ENCODE measurements at places on chromosomes 7 and 10.

DNA sequence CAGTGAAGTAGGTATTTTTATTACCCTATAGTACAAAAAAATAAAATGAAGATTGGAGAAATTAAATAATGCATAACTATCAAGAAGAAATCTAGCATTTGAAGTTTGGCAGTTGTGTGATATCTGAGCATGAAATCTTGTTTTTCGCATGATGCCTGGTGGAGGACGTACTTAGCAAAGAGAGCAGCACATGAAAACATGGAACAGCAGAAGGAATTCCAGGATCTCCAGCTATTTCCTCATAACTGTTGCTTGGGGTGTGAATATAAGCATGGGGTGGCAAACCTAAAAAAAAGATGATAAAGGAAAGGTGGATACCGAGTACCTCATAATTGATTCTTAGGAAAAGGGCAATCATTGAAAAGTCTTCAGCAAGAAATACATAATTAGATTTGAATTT is 174.3 kb upstream of the FAM3C start:
- no peak for DNase-seq

DNA sequence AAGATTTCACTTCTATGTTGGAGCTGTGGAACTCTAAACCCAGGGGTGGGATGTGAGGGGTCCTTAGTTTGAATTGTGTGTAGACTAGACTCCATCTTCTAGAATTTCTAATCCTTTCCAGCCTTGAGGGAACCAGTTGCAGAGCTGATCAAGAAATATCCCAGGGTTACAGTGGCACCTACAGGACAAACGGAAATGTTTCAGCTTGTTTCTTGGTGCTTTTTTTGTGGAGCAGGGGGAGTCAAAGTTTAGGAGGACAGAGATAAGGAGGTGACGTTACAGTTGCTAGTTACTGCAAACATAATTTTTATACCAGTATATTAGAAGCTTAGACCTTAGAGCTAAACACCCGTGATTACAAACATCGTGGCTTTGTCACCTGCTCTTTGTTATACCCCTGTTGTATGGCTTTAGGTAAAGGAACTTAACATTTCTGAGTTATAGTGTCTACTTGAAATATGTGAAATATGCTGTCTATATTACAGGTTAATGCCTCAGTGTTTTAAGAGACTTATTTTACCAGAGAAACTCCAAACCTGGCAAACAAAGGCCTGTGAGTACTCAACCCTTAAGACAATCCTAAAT is 84.5 kb upstream of the DYNC1I1 start:
- peak; percentile 56 for DNase-seq

DNA sequence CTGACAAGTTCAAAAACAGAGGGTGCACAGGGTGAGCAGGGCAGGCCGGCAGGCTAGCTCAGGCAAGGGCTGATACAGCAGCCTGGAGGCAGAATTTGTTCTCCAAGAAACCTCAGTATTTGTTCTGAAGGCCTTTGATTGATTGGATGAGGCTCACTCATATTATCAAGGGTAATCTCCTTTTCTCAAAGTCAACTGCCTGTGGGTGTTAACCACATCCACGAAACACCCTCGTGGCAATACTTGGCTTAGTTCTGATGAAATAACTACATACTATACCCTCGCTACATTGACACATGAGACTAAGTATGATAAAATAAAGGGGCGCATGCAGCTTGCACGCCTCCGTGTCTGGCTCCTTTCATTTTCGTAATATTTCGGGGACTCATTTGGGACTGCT is 4.4 kb upstream of the PPP2R2D start:
- DNase-seq = no peak

DNA sequence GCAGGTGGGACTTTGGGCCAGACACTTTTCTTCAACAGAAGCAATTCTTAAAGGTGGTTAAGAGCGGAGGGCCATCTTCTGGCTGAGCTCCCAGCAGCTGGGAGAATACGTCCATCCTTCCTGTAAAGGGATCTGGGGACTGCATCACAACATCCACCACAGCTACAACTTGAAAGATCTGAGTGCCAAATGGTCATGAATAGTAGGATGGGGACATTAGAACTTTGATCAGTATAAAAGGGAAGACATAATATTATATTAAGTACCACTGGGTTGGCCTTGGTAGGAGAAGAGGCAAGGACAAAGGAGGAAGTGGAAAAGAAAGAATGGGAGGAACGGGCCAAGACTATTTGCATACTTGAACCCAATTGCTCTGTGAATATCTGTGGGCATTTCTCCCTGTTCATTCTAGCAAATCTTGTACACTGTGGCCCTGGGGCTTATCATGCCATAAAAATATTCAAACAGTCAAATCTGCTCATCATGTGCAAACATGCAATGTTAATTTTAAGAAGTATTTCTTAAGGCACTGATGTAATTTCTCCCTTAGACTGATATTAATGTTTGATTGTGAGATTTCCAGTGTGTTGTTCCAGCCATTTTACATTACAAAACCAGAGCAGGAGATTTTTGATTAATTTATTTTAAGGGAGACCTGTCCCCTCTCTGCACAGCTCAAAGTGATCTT is 65.5 kb upstream of the CREB5 start:
- DNase-seq = no peak

GRCh38 chr7:46357290-46357689 is 436.2 kb upstream of the IGFBP3 start:
- DNase-seq = no peak

DNA sequence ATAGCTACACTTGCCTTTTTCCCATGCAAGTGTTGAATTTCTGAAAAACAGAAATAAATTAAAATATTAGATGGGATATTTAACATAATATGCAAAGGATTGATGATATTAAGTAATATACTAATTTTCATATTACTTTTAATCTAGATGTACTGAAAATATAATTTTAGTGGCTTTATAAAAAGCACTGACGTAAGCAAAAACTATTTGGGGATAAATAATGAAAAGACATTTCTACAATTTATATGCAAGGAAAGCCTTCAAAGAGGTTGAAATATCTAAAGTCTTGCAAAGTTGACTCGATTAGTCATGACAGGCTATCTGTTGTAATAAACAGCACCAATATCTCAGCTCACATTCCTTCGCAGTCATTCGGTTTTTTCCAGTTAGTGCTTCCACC is 94.9 kb upstream of the ABCB5 start:
- DNase-seq = no peak

DNA sequence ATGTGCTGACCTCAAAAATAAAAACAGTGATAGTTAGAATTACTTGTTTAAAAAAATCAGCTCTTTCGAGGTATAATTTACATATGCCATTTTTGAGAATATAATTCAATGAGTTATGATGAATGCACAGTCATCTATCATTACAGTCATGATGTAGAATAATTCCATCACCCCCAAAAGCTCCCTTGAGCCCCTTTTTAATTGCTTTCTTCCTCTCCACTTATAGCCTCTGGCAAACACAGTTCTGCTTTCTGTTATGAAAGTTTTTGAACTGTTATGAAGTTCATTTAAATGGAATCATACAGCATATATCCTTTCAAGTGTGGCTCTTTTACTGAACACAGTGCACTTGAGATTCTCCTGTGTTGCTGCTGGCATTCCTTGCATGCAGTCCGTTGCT is 41.4 kb downstream of the PRTFDC1 start:
- DNase-seq = no peak

- DNase-seq = no peak
These were observed 6.0 kb upstream of the CCZ1 start for GRCh38 chr7:5892498-5892897.

DNA sequence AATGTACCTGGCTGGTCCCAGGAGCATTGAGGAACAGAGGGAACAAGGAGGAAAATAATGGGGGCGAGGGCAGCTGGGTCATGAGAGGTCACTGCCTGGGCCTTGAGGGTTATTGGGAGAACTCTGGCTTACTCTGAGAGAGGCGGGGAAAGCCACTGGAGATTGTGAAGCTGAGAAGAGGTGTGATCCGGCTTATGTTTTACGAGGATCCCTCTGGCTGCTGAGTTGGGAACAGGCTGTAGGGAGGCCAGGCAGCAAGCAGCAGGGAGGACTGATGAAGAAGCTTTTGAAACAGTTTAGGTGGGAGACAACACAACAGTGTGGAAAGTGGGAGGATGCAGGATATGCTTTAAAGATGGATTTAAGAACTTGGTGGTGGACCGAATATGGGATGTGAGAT is 87.3 kb downstream of the FANK1 start:
- no peak for DNase-seq

GRCh38 chr10:68506411-68506810 is 20.9 kb downstream of the SLC25A16 start:
- DNase-seq = no peak

DNA sequence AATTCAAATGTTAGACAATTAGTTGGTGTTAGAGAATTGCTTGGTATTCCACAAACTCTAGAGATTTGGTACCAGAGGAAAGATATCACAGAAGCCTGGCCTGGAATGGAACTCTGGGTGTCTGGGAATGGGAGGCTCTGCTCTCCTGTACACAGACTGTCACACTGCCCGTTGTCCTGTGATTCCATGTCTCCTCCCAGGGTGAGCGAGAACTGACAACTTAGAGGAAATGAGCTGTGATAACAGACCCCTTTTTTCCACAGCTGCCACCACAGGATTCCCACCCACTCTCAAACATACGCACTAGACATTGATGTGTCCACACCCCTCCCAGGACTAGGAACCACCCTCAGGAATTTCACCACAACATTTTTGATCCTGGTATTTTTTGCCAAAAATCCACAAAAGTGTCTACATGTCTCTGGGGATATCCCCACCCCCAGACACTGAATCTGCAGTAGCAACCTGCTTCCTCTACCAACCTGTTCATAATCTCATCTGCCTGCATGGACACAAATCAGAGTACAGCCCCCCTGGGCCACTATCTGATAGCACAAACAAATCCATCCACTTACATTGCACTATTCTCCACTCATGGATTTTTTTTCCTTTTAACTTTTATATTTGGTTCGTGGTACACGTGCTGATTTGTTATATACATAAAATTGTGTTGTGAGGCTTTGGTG is 4.7 kb downstream of the ZNF273 start:
- DNase-seq = no peak

GRCh38 chr7:102320181-102320580 is 33.5 kb downstream of the SH2B2 start:
- no peak for DNase-seq

DNA sequence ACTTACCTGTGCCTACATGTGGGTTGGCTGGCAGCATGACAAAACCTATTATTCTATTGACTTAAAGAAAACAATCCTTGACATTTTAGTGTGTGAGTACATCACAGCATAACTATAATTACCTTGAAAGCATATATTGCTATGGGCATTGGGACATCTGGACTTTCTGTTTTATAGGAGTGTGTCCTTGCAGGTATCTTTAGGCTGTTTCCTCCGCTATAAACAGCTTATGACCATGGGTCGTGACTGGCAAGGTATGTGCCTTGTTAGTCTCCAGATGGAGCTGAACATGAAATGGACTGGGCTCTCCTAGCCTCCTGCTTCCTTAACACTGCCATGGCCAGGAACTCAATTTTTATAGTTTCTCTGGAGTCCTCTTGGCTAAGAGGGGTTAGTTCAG is 317.4 kb upstream of the COBL start:
- DNase-seq = no peak

DNA sequence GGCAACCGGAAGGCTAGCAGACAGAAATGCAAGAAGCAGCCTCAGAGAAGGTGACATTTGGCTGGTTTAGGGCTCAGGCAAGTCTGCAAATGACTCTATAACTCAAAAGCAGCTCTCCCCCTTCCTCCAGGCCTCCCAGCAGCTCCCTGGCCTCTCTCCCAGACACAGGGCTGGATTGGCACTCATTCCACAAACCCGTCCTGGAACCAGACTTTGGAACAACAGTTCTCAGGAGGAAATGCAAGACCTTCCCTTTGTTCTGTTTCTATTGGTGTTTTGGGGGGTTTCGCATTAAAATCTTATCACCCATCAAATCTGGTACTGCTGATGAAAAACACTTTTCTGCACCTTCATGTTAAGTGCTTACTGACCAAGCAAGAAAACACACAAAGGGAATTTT is 40.3 kb upstream of the EFCAB10 start:
- no peak for DNase-seq

DNA sequence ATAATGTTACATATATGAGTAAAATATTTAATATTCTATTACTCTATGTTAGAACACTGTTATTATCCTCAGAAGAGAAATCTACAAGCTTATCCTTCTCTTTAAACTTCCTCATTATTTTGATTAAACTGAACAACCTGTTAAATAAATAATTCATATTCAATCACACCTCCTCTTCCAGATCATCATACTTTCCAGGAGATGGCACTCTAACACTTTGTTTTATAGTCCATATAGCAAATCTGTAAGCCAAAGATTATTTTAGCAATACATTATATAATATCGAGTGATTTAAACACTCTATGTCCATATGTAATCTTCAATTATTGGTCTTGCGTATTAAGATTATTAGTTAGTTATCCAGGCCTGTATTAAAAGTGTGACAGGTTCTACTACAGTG is 694.1 kb downstream of the ANKRD7 start:
- DNase-seq = peak; percentile 59

DNA sequence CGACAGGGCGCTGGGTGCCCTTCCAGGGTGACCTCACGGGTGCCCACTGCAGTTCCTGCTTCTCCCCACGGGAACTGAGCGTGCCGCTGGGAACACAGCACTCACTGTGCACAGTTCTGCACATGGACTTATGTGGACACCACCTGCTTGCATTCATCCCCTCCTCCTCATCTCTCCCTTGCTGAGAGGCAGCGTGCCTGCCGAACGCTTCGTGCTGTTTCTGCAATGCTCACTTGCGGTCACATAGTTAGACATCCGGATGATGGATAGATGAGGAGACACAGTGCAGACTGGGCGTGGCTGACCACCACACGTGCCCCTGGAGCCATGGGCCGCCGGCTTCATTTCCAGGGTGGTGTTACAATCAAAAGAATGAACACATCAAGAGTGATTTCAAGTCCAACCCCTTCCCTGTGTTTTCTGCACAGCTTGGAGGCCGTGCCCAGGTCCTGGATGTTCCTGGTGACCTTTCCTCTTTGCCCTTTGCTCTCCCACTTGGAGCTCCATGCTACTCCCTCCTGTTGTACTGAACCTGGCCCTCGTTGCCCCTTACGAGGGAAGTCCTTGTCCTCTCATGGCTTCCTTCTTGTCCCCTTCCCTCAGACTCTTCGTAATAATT is 119.4 kb downstream of the VIPR2 start:
- DNase-seq = no peak

DNA sequence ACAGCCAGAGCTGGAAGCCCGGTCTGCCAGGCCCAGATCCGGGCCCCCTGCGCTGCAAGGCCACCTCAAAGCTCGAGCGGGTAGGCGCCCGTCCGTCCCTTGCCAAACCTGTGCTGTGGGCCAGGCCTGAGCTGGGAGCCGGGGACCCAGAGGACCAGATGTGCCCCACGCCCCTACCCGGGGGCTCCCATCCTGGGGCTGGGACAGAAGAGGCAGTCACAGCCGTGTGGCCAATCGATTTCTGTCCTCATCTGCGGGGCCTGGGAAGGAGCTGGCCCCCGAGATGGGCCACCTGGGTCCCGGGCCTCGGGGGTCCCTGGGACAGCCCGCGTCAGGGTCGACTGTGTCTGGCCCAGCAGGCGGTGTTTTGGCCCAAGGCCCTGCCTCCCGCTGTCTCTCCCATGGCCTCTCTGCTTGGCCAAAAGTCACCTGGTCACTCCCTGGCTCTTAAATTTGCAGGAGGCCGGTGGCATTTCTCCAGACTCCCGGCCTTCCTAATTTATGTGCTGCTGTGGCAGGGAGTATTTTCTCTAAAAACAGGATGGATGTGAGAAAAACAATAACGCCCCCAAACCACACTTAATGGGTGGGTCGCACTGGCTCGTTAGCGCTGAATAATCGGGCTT is 63.8 kb downstream of the UNCX start:
- no peak for DNase-seq

All from NCI-H2171 treated with DMSO at 0.1 percent for 48 hours (cell line).